Parietal lobe (tissue), 2 donors: ENCODE measurements at places on chromosomes 3 and 15. TPM values are rescaled to one million over a fixed set of nuclear protein-coding genes. Genes with fewer than 3 reads are reported as not detected.

CADPS gene
- 418 TPM for total RNA-seq

GHSR gene
- total RNA-seq: not detected

RPS27L gene
- total RNA-seq: 16.3 TPM

STRC gene
- total RNA-seq: 1.6 TPM

NEK11 gene
- total RNA-seq: 31.3 TPM

GOLGA6L6 gene
- not detected for total RNA-seq

GUCA1C gene
- total RNA-seq: not detected

RAD51 gene
- total RNA-seq: 1.9 TPM

FBLN2 gene
- 4.1 TPM for total RNA-seq

EFL1 gene
- 42.3 TPM for total RNA-seq

NUP210 gene
- total RNA-seq: 19.4 TPM

GASK1A gene
- total RNA-seq: 11.6 TPM

FGF7 gene
- 0.94 TPM for total RNA-seq

KCNAB1 gene
- total RNA-seq: 14.1 TPM

ZBBX gene
- 6.9 TPM for total RNA-seq

SLC6A11 gene
- total RNA-seq: 33.5 TPM

RASA2 gene
- total RNA-seq: 44.8 TPM

IMPG2 gene
- total RNA-seq: 2.8 TPM

C2CD4A gene
- total RNA-seq: not detected

CLDN11 gene
- total RNA-seq: 2.8 TPM

PTH1R gene
- total RNA-seq: 1.6 TPM

SLC24A5 gene
- not detected for total RNA-seq

CSPG5 gene
- total RNA-seq: 102 TPM

NDUFAF3 gene
- total RNA-seq: 43.8 TPM

LRRC31 gene
- total RNA-seq: not detected

DNAH12 gene
- 1.6 TPM for total RNA-seq

CHRM5 gene
- 0.63 TPM for total RNA-seq

PODXL2 gene
- 206 TPM for total RNA-seq
